ENCODE measurements at places on chromosomes 3 and 15.

DNA sequence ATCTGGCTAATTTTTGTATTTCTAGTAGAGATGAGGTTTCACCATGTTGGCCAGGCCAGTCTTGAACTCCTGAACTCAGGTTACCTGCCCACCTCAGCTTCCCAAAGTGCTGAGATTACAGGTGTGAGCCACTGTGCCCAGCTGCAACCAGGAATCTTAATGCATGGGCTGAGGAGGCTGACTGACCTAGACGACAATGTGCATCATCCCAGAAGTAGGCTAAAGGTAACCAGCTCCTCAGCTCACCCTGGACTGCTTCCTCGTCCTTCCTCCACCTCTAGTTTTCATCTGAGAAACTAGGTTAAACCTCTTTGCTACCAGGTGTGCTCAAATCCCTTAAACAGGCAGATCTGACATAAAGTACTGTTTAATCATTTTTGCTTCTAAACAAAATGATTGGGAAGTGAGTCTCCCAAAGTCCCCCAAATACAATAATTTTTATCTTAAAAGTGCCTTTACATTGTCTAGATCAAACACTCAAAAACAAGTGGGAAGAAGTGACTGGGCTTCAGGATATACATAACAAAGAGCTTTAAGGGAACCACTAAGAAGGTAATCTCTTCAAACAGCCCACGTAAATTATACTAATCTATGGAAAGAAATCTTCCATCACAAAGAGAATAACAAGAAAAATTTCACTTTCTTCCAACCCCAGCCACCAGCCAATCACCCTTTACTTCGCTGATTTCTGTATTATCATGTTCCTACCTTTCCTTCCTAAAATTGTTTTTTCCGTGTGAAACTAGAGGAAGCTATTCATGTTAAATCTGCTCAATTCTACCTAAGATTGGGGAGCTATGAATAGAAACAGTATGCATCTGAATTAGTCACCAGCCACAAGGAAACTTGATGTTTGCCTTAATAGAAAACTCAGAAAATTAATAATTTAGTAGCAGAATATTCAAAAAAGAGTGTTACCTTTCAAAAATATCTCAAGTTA, 34.7 kb downstream of the IGF2BP2 start:
- DNase-seq, result no peak

- no peak for DNase-seq
Observed at GRCh38 chr15:67745073-67746006, 80.0 kb upstream of the SKOR1 start.

DNA sequence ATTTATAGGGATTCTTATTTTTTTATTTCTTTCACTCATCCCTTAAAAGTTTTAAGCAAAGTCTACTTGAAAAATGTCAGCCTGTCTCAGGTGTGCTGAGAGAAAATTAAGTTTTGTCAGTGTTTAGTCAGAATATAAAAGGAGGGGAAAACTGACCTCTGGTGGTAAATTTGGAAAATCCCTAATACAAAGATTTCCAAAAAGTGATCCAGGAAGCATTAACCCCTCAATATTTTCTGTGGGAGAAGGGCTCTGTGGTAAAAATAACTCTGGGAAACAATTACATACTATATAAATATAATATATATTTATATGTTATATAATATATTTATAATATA, 41.0 kb upstream of the FRMD4B start:
- no peak for DNase-seq

GRCh38 chr3:34011171-34012101, 213.0 kb downstream of the PDCD6IP start:
- DNase-seq, result no peak

DNA sequence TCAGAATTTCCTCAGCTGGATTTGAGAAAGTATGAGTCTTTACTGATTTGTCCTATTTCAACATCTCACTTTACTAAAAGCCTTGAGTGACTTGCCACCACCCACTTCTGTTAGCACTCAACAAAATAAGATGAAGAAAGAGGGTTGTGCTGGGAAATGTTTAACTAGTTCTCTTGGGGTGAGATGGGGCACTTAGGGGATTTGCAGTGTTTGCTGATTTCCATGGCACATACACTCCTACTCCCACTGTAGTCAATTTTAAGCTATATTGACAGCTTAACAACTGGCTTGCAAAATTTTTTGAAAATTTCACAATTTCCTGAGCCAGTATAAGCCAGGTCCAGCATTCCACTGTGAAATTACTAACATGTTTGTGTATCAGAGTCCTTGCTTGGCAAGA, 463.1 kb upstream of the ARHGEF26 start:
- no peak for DNase-seq

DNA sequence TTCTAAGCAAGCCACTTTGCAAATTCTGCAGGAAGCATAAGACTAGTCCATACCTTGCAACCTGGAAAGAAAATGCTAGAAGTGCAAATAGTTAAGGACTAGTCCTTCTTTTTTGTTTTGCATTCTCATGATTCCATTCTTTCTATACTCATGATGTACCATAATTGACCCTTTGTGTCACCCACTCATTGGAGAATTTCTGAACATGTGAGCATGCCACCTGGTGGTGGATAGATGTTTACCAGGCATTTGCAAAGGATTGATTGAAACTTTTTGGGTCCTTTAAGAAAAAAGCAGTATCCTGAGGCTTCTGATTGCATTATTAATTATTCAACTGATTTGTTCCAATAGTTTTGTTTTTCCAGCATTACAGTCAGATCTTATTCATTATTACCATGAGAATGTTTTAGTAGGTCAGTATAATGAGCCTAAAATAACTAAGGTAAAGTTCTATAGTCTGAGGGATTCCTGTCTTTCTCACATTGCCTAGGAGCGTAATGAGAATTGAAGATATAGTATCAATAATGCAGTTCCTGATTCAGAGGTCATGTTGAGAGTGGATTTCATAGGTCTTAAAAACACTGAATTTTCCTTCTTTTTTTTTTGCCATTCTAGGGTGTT, 20.2 kb upstream of the DIPK2A start:
- peak; percentile 56 for DNase-seq

DNA sequence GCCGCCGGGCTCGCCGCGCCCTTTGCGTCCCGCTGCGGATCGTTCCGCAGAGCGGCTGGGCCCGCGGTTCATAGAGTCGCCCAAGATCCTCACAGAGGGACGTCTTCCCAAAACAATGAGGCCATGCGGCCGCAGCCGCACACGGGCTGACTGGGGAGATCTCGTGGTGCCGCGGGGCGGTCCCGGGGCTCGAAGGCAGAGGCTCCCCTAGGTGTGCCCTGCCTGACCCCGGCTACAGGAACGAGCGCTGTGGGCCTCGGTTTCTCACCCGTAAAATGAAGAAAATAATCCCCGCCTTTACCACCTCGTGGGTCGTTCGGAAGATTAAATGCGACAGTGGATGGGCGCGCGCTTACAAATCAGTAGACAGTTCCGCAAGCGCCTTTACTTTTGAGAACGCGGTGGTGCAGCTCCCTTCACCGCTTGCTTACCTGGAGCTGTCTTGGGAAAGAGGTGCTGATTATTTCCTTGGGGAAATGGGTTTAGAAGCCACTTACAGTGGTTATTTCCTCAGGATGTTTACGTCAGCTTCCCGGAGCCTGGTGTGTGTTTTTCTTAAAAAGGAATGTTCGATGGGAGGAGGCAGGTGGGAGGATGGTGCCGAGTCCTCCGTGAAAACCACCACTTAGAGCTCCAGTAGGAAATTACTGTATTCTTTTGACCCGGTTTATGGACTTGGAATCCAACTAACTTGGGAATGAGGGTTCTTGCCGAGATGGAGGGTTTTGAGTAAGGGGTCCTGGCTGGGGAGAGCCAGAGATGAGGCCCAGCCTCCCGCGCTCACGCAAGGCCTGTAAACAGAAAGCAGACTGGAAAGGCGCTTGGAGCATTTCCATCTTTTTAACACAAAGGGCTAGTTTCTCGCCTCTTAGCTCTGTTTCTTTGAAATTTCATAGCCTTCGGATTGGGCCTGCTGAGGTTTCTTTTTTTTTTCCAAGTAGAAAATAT, 1.9 kb upstream of the MEX3B start:
- DNase-seq, result no peak

DNA sequence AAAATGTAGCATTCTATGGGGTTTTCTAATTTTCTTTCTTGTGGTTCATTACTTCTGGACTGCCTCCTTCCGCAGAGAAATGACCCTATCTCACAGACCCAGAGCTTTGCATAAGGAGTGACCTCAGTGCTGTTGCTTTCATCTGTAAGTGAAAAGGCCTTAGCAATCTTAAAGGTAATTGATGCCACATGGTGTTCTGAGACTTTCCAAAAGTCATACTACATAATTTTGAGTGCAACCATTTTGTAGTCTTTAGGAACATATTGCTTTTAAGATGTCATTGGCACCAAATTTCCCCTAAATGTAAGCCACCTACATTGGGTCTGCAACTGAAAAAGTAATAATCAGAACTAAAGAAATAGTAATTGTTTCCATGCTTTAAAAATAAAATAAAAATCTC, 9.2 kb upstream of the HHLA2 start:
- DNase-seq, result no peak

DNA sequence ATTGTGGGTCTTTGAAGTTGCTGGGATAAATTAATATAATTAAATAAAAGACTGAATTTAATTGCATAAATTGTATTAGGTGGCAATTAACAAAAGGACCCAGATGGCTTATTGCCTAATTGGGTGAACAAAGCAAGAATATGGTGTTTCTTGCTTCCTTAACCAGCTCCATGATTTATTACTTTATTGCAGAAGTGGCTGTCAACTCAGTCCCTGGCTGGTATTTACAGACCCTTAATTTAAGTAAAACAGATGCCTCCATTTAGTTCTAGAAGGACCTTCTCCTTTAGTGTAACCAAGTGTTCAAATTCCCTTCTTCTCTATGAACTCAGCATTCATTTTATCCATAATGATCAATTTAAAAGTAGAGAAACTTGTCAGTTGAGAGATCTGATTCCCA, 35.1 kb downstream of the DPH3 start:
- DNase-seq, result no peak

DNA sequence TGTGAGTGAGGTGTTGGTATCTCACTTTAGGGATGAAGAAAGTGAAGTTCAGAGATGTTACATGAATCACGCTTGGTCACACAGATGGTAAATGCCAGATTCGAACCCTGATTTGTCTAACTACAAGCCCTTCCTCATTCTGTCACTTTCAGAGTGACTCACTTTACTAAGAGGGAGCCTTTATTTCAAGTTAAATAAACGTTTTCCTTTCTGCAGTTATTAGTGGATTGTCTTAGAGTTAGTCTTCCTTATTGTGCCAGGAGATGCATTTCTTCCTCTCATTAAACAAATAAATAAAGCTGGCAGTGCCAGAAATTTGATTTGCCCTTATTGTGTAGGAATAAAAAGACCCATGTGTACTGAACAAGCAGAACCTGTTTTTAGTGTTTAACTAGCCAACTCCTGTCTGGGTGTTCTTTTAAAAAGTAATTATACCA, 162.5 kb downstream of the AKAP13 start:
- no peak for DNase-seq

DNA sequence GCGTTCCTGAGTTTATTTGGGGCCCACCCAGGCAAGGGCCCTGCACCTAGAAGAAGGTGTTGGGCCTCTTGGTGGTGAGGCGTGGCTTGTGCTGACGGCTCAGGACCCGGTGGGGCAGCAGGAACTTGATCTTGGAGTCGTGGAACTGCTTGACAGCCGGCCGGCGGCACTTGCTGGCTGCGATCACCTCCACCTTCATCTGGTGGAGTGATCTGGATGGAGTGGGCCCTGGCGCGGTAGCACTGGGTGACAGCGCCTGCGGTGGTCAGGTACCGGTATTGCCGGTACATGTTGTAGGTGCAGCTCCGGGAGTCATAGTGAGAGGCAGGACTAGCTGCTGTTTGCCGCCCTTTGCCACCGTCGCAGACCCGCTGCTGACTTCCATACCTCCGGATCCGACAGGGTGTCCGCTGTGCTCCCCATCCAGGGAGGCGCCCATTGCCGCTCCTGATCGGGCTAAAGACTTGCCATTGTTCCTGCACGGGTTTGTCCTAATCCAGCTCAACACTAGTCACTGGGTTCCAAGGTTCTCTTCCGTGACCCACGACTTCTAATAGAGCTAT, 136.8 kb downstream of the ANO10 start:
- DNase-seq, result no peak

- DNase-seq, result no peak
Observed at GRCh38 chr3:100730524-100730923, 21.2 kb downstream of the TFG start.

- DNase-seq, result peak; percentile 30
Observed at GRCh38 chr3:48561045-48561736, 2.4 kb downstream of the UCN2 start.

- no peak for DNase-seq
Observed at GRCh38 chr3:9899289-9899791, 3.3 kb upstream of the IL17RE start.

- DNase-seq, result peak; percentile 83
Observed at GRCh38 chr3:52446631-52447511, 2.0 kb upstream of the SEMA3G start.

DNA sequence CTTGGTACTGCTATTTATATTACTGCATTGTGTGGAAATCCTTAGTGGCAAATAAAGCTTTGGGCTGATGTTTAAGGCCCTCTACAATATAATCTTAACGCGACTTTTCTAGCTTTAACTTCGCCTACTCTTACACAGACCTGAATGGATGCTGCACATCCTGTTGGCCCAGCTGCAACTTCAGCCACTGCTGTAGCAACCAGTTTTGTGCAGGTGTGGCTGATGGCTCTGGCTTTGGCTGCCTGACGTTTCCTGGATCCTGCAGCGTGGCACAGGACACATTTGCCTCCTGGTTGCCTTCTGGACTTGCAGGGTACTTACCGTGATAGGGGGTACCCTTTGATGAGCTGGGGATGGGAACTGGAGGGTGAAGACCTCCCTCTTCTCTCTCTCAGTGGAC, 20.2 kb upstream of the ERICH6 start:
- no peak for DNase-seq

DNA sequence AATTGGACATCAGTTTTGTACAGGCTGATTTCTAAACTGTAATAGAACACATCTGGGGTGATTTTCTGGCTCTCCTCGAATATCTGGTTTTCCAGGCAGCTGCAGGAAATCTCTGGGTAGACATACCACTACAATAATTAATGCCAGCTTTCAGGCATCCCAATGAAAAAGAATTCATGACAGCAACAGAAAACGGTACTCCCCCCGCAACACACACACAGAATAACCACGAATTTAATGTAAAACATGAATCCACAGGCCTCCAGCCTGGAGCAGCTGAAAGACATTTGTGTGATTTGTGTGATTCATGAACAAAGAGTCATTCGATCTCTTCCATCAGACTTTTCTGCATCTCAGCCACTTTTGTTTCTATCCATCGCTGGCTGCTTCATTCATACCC, 262.2 kb downstream of the MAGI1 start:
- DNase-seq, result no peak

- DNase-seq, result no peak
Observed at GRCh38 chr3:71121429-71122167, 461.9 kb downstream of the FOXP1 start.

DNA sequence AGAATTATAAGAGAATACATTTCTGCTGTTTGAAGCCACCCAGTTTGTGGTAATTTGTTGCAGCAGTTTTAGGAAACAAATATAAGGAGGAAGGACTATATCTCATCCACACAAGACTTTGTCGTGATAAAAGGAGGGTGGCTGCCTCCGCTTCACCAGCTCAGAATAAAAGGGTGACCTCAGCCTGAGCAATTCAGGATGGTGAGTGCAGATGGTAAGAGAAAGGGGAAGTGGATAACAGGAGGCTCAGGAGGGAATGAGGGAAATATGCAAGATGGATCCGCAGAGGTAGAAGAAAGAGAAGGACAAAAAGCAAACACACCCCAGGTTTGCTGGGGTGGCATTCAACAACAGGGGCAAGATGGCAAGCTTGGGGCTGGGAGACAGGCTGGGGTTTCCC, 108.1 kb upstream of the TNFAIP8L3 start:
- no peak for DNase-seq

GRCh38 chr3:187684880-187685279, 14.7 kb upstream of the SST start:
- DNase-seq, result no peak

GRCh38 chr15:81376231-81376630, 2.2 kb upstream of the TMC3 start:
- DNase-seq, result no peak
